Placental pericyte (primary cell): ENCODE measurements at places on chromosomes 11 and 22. TPM values are rescaled to one million over a fixed set of nuclear protein-coding genes. Genes with fewer than 3 reads are reported as not detected.

NPAS4 gene
- total RNA-seq: not detected in 2 replicates

HEPHL1 gene
- 4.4 TPM in 1 of 2 replicates, not detected in the other for total RNA-seq

UEVLD gene
- total RNA-seq: 21.0 and 39.1 TPM in 2 replicates

TSSK2 gene
- not detected in 2 replicates for total RNA-seq

TSPO gene
- 206 and 216 TPM in 2 replicates for total RNA-seq

DBX1 gene
- not detected in 2 replicates for total RNA-seq

COX8A gene
- 287 and 329 TPM in 2 replicates for total RNA-seq
